ENCODE measurements at places on chromosomes 12 and 14.
A peak's percentile ranks its signal among the peaks of the same experiment; 100 is the strongest.

GRCh38 chr12:48956279-48957140 is 777 bp downstream of the ARF3 start:
- DNase-seq: peak; percentile 40

- no peak for DNase-seq
Observed at GRCh38 chr12:69925291-69925690, 100.3 kb downstream of the MYRFL start.

- DNase-seq: no peak
Observed at GRCh38 chr14:73223049-73223448, 14.3 kb upstream of the PAPLN start.

DNA sequence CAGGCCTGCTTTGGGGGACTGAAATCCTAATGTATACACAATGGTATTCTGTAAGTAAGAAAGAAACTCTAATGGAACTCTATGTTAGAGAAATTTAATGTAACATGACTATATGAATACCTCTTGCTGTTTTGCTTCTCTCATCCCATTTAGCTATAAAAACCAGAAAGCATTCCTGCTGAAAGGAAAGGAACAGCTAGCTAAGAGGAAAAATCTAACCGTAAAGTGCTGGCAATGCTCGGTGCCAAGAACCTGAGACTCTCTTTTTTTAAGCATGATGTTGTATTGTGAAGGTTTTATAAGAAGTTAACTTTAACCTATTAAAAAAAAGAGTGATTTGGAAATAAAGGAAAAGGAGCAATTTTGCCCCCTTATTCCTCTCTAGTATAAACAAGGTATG is 75.6 kb upstream of the DACT1 start:
- no peak for DNase-seq
